ENCODE measurements at places on chromosomes 16 and 17.

GRCh38 chr17:78146881-78147280 lies 696 bp downstream of the C17orf99 start:
- DNase-seq: no peak

GRCh38 chr17:29469276-29469675 lies 79.1 kb downstream of the TAOK1 start:
- DNase-seq: no peak

DNA sequence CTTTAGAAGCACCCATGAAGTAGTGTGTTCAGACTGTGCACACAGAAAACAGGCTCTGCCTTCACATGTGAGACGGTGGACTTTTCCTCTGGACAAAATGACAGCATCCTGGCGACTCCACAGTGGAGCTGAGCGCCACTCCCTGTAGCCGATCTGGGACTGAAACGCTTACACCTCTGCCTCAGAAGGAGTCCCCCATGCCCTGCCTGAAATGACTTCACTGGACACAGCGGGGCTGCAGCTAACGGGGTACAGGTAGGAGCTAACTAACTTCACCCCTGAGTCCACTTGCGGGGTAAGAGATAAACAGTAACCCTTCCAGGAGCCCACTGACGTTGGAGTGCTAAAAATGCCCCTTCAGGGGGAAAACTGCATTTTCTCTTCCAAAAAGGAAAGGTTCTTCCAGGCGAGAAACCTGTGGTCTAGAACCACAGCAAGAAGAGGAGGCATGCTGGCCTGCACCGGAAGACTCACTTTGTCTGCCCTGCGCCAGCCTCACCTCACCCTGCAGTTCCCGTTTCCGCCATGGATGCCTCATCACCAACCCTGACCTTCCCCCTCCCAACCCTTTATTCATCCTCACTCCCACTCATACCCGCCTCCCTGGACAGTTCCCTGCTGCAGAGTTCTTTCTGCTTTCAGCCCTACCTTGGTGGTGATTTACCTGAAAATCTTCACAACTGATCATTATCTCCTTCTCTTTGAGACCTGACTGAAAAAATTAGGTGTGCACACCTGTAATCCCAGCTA lies 19.4 kb upstream of the ENDOV start:
- no peak for DNase-seq

DNA sequence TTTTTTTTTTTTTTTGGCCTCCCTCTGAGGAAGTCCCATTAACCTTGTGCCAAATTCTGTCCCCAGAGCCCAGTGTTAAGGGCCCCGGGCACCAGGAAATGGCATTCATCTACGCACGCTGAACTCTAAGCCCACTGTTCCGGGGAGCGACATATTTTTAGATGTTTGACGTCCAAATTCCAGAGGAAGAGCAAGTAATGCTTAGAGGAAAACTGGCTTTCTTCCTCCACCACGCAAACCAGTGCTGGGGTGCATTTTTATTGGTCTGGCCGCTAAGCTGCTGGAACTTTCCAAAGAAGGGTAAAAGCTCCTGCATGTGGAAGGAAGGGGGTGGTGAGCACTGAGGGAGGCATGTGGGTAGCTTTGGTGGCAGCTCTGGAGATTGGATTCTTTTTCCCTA lies 8.3 kb downstream of the WFDC1 start:
- DNase-seq: no peak

- no peak for DNase-seq
Observed at GRCh38 chr16:15954814-15955151, 5.4 kb downstream of the ABCC1 start.

DNA sequence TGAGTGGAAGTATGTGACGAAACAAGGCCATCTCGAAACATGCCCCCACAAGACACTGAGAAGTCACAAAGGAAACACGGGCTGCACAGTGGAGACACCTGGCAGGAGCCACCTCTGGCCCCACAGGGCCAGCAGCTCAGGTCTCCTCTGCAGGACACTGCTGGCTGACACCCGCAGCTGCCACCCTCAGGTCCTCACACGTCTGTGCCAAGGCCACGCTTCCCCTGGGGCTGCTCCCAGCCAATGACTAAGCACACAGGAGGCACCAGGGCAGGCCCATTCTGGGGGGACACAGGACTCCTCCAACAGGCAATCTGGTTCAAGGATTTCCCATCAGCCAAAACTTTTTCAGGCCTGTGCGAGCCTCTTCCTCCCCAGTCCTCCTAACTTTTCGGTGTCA lies 36.4 kb downstream of the MBTPS1 start:
- DNase-seq: no peak

GRCh38 chr17:40311575-40311974 lies 2.6 kb downstream of the RARA start:
- peak; percentile 80 for DNase-seq

DNA sequence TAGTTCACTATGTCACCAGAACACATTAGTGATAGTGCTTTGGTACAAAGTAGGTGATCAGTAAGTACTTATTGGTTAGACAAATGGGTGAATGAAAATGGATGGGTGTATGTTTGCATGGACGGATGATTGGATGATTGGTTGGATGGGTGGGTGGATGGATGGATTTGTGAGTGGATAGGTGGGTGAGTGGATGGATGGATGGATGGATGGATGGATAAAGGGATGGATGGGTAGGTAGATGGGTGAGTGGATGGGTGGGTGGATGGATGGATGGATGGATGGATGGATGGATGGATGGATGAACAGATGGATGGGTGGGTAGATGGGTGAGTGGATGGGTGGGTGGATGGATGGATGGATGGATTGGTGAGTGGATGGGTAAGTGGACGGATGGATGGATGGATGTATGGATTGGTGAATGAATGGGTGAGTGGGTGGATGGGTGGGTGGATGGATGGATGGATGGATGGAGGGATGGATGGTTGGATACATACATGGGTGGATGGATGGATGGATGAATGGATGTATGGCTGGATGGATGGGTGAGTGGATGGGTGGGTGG lies 225.3 kb upstream of the GSE1 start:
- no peak for DNase-seq

GRCh38 chr16:54412777-54413455 lies 126.3 kb upstream of the IRX3 start:
- no peak for DNase-seq

DNA sequence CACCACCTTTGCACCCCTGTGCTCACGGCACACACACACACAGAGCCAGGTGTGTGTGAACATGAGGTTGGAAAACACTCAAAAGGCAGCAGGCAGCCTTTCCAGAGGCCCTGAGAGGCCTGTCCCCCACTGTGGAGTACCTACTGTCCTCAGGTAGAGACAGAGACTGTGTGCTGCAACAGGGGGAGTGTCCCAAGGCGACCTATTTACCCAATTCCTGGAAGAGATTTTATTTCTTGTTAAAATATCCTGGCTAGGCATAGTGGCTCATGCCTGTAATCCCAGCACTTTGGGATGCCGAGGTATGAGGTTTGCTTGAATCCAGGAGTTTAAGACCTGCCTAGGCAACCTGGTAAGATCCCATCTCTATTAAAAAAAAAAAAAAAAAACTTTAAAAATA lies 108.5 kb downstream of the COPRS start:
- DNase-seq: no peak

DNA sequence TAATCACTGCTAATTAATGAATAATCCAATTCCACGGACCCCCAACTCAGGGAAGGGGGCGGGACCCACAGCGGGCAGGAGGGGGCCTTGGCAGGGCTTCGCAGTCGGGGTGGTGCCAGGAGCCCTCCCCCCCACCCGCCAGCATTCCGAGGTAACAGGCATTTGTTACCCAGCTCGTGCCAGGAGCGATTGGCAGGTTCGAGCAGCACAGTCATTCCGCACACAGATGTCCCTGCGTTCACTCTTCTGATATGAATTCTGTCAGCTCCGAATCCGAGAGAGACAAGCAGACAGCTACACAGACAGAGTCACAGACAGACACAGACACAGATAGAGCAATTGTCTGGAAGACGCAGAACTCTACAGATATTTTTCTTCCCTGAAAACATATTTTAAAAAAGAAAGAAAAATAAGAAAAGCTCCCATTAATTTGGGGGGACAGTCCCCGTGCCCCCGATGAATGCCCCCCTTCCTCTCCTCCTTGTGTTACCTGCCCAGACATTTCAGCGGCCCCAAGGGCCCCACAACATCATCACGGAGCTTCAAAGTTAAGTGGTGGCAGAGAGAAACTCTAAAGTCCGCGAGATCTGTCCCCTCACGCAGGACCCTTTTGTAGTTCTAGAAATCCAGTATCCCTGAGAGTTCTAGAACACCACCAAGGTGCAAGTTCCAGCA lies 10.2 kb downstream of the NEUROD2 start:
- DNase-seq: no peak

DNA sequence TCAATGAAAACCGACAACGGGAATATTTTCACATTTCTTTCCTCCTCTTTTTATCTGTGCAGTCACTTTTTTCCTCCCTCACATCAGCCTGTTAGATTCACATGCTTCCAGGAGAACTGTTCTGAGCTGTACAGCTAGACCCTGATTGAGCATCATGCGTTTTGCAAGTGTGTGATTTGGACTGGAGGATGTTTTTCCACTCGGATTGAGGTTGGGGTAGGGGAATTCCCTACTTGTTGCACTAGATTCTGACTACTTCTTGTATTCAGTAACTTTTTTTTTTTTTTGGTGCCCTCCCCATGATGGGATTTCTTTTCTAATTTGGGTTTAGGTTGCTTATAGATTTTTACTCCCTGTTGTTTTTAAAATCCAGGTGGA lies 4.8 kb downstream of the MSI2 start:
- no peak for DNase-seq

GRCh38 chr17:58492238-58493121 lies 4.3 kb upstream of the HSF5 start:
- no peak for DNase-seq
